Stimulated activated CD8-positive, alpha-beta memory T cell treated with anti-CD3 and anti-CD28 coated beads, Interleukin-4, amount 100 ng/mL, for 1 hour (primary cell): ENCODE measurements at places on chromosomes 12 and 14.

GRCh38 chr14:99524804-99525698, 43.8 kb downstream of the CCNK start:
- DNase-seq, result no peak

DNA sequence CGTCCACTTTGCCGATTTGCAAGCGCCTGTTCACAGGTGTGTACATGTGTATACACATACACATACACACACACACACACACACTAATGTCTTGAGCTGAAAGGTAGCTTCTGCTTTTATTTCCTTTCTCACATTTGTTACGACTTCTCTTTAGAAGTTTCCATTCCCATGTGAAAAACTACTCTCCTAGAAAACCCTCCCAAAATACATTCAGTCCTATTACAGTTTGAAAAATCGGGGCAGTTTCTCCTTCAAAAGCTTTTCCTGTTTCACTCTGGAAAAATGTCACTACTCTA, 3.9 kb downstream of the BLTP3B start:
- no peak for DNase-seq

DNA sequence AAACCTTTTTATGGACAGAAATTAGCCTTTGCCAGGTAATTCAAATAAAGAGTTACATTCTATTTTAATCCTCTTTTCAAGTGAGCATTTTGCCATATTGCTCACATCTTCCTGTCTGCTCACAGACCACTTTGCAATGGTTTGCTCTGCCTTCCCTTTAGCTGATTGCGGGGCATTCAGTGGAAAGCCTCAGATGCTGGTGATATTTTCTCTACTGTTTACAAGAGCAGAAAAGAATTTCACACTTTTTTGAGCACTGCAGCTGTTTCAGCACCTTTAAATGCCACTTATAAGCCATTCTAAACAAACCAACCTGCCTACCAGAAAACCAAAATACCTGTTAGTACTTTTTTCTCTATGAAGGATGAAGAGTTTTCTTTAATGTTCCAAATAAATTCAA, 195.7 kb upstream of the LRIG3 start:
- DNase-seq, result no peak

DNA sequence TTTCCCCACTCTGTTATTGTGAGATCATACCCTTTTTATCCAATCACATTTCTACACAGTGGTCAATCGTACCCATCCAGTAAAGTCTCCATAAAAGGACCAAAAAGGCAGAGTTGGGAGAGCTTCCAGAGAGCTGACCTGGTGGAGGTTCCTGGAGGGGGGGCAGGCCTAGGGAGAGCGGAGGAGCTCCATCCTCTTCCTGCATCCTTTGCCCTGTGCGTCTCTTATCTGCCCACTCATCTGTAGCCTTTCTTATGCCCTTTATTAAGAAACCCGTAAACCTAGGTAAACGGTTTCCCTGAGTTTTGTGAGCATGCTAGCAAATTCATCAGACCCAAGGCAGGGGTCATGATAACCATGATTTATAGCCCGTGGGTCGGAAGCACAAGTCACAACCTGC, 26.2 kb downstream of the EVL start:
- DNase-seq, result no peak

GRCh38 chr12:59393506-59393905, 202.3 kb upstream of the SLC16A7 start:
- DNase-seq, result no peak
